ENCODE measurements at places on chromosomes 13 and 19.
A peak's percentile ranks its signal among the peaks of the same experiment; 100 is the strongest.

GRCh38 chr19:46915386-46915785, 54.6 kb downstream of the ARHGAP35 start:
- no peak for DNase-seq
- no peak overlapping the region for H3K27ac ChIP-seq
- H3K4me1 ChIP-seq = peaks cover 18% of the 10 kb centered on the region
- peaks cover 22% of the 10 kb centered on the region for H3K36me3 ChIP-seq
- H3K4me3 ChIP-seq = no peak overlapping the region

GRCh38 chr13:100403675-100404074, 184.9 kb downstream of the GGACT start:
- no peaks in the 10 kb centered on the region for H3K4me1 ChIP-seq
- H3K27me3 ChIP-seq = no peaks in the 10 kb centered on the region

GRCh38 chr13:29591310-29591709, 4.2 kb downstream of the SLC7A1 start:
- peaks cover 32% of the 10 kb centered on the region for H3K4me1 ChIP-seq
- peaks cover 2% of the 10 kb centered on the region for H3K36me3 ChIP-seq
- no peaks in the 10 kb centered on the region for H3K27me3 ChIP-seq
- no peak overlapping the region for H3K4me3 ChIP-seq
- DNase-seq = no peak

GRCh38 chr13:41049480-41050440, 11.5 kb upstream of the WBP4 start:
- no peak overlapping the region for H3K4me3 ChIP-seq
- no peak for DNase-seq
- H3K27me3 ChIP-seq = no peaks in the 10 kb centered on the region
- no peak overlapping the region for H3K27ac ChIP-seq
- H3K36me3 ChIP-seq = no peaks in the 10 kb centered on the region

DNA sequence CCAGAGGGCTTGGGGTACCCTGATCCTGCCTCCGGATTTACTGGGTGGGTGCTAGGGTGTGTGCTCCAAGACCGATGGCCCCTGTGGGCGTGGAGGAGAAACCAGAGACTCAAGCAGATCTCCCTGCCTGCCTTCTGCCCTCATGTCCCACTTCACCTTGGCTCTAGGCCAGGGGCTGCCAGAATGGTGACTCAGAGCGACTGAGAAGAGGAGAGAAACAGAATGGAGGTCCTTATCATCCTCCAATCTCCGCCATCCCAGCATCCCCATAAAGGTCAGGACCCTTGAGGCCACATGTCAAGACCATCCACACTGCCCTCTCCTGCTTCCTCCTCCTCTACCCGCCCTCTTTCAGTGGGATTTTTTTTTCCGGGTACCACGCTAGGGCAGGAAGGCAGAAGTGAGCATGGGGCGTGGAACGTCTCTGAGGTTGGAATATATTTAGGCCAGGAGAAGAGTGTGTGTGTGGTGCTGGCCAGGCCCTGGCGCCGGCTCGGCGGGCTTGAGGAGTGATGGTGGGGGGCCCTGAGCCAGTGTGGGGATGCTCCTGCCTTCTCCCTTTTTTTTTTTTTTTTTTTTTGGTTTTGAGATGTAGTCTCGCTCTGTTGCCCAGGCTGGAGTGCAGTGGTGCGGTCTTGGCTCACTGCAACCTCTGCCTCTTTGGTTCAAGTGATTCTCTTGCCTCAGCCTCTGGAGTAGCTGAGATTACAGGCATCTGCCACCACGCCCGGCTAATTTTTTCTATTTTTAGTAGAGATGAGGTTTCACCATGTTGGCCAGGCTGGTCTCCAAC, 22.3 kb downstream of the IER2 start:
- peaks cover 67% of the 10 kb centered on the region for H3K4me1 ChIP-seq
- no peaks in the 10 kb centered on the region for H3K27me3 ChIP-seq
- DNase-seq = peak; percentile 58
- H3K27ac ChIP-seq = peak overlapping the region; percentile 81
